ENCODE measurements at places on chromosomes 7 and 10.

GRCh38 chr7:75879771-75880184 is 944 bp downstream of the RHBDD2 start:
- peak; percentile 38 for DNase-seq

- DNase-seq = no peak
Measured at GRCh38 chr7:130865408-130866236, 131.6 kb upstream of the KLF14 start.

- DNase-seq = no peak
Measured at GRCh38 chr7:72307566-72307965, 104.6 kb downstream of the CALN1 start.

GRCh38 chr10:98344589-98345038 is 70.4 kb downstream of the PYROXD2 start:
- no peak for DNase-seq

- DNase-seq = no peak
Measured at GRCh38 chr10:100148353-100149211, 37.2 kb downstream of the ERLIN1 start.

DNA sequence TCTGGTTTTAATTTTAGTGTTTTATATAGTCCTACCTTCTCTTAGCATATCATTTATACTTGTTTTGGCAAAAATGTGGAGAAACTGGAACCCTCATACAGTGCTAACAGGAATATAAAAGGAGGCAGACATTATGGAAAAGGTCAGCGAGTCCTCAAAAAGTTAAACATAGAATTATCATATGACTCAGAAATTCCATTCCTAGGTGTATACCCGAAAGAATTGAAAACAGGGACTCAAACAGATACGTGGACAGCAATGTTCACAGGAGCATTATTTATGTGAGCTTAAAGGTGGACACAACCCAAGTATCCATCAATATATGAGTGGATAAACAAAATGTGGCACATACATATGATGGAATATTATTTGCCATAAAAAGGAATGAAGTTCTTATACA is 51.5 kb downstream of the VAX1 start:
- DNase-seq = no peak

GRCh38 chr10:97682042-97682441 is 5.0 kb downstream of the AVPI1 start:
- no peak for DNase-seq

GRCh38 chr10:37948210-37948609 is 28.2 kb downstream of the ZNF25 start:
- DNase-seq = no peak

DNA sequence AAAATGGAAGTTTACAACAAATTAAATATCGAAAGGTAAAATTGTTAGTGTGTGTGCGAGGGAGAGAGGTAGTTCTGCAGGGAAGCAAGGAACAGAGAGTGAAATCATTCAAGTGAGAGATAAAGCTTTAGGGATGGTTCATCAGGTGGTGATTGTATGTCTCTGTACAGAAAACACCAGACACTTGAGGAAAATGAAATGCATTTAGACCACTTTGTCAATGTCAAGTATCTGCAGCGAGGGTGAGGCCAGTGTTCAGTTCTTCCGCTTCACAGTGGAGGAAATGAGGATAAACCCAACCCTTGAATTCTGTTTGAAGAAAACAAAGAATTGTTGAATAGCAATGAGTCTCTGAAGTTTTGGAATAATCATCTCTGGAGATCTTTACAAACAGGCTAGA is 14.4 kb upstream of the ITGB1 start:
- no peak for DNase-seq

DNA sequence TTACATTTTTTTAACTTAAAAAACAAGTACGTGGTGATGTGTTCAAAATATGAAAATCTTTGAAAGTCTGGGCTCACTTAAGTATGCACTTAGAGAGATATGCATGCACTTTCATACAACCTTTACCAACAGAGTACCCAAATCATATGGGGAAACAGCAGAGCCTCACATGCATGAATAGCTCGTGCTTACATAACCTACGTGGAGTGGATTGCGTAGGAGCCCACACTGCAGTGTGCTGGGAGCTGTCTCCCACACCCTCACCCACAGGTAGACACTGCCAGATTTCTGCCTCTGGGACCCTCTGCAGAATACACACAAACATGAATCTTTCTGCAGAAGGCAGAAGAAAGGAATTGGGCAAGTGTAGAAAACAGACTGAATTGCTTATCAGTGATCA is 581 bp downstream of the CLCN1 start:
- no peak for DNase-seq

GRCh38 chr10:24722676-24723385 is 856 bp downstream of the ARHGAP21 start:
- peak; percentile 39 for DNase-seq

DNA sequence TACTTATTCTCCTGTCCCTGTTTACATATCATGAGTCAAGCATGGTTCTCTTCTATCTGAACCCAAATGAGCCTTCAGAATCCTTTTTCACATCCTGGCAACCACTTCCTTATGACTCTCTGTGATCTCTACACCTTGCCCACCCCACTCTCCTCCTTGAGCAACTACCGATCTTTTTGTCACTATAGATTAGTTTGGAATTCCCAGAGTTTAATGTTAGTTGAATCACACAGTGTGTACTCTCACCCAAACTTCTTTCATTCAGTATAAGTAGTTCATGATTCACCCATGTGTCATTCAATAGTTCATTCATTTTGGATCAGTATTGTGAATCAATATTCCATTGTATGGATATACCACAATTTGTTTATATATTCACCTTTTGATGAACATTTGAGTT is 55.3 kb downstream of the TFAM start:
- DNase-seq = no peak

DNA sequence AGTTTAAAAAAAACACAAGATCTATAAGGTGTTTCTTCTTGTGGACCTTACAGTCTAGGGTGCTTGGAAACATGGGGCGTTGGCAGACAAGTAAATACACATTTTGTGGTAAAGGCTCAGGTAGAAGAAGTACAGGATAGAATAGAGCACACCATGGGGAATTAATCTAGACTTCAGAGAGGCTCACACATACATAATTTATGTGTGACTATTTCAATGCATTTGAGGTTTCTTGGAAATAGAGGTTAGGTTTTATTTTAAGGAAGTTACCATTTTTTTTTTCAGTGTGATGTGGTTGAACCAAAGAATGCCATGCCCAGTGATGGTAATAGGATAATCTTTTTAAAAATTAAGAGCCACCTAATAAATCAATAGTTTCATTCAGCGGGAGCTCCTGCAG is 12.8 kb downstream of the CFTR start:
- DNase-seq = no peak

DNA sequence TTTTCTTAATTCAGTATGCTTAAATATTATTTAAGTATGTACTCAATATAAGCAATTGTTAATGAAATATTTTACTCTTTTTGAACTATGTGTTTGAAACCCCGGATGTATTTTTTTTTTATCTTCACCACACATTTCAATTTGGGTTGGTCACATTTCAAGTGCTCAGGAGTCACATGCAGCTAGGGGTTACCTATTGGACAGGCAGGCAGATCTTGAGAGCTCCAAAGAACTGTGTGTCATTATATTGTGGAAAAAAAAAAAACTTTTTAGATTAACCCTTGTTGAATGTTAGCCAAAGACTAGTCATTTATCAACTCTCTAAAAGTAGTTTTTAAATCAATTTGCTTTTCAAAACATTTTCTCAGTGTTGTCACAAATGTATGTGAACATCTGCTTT is 37.2 kb downstream of the IKZF1 start:
- DNase-seq = no peak

DNA sequence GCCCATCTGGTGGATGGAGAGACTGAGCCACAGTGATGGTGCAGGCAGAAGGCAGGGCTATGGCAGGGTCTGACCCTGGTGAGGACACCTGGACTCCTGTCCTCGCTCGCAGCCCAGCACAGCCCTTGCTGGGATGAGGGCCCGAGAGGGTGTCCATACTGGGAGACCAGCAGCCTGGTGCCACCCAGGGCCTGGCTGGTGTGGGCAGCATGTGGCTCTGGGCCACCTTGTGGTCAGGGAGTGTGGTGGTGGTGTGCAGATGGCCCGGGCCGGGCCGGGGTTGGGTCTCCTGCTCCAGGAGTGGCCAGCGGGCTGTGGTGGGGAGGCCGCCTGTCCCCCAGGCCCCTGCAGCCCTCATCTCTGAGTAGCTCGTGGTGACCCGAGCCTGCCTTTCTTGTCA is 14.9 kb downstream of the ADCY1 start:
- no peak for DNase-seq

- DNase-seq = peak; percentile 4
Measured at GRCh38 chr7:129989466-129989865, 36.7 kb upstream of the UBE2H start.

GRCh38 chr7:49522111-49522510 is 251.3 kb upstream of the VWC2 start:
- DNase-seq = no peak

DNA sequence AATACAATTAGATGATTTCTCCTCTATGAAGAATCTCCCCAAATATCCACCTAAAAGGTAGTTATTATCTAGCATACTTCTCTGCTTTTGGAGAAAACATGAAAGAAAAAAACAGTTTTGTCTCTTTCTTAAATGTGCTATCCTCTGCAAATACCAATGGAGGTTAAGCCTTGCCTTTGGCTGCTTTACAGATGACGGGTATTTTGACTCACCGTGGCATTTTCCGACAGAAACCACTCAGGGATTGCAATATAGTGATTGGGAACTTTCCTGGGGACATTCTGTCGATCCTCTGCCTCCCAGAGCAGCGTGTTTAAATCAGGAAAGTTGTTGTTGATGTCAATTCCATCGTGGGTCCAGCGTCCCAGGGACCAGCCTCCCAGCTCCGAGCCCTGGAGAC is 100.6 kb downstream of the GPR26 start:
- DNase-seq = no peak

Measured in activated CD4-positive, alpha-beta T cell treated with anti-CD3 and anti-CD28 coated beads, Interleukin-2, amount 50 U/mL, for 1 hour (primary cell).